ENCODE measurements at places on chromosomes 12 and 14.

DNA sequence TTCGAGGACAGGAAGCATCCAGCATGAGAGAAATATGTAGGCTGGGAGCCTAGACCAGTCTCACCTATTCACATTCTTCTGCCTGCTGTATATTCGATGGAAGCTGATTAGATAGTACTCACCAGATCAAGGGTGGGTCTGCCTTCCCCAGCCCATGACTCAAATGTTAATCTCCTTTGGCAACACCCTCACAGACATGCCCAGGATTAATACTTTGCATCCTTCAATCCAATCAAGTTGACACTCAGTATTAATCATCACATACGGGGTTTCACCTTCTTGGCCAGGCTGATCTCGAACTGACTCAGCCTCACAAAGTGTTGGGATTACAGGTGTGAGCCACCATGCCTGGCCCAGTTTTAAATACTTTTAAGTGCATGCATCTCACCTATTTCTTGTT is 30.5 kb upstream of the SLC10A1 start:
- DNase-seq, result no peak

GRCh38 chr12:104533134-104533533 is 76.4 kb downstream of the CHST11 start:
- no peak for DNase-seq

DNA sequence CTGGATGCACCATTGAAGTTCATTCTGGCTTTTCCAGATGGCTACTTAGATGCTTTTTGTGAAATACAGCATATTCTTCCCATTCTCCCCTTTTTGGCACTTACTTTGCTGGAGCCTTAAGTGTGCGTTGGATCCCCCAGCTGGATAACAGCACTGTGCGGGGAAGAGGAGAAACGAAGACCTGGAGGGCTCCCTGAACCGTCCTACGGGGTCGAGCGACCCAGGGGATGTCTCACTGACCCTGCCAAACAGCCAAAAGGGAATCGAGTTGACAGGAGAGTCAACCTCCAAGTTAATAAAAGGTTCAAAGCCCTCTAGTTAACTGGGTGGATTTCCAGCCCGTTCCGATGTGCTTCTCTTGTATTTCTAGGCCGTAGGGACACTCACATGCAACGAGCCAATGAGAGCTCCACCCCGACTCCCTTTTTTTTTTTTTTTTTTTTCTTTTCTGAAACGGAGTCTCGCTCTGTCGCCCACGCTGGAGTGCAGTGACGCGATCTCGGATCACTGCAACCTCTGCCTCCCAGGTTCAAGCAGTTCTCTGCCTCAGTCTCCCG is 1.0 kb upstream of the CAMKK2 start:
- no peak for DNase-seq

DNA sequence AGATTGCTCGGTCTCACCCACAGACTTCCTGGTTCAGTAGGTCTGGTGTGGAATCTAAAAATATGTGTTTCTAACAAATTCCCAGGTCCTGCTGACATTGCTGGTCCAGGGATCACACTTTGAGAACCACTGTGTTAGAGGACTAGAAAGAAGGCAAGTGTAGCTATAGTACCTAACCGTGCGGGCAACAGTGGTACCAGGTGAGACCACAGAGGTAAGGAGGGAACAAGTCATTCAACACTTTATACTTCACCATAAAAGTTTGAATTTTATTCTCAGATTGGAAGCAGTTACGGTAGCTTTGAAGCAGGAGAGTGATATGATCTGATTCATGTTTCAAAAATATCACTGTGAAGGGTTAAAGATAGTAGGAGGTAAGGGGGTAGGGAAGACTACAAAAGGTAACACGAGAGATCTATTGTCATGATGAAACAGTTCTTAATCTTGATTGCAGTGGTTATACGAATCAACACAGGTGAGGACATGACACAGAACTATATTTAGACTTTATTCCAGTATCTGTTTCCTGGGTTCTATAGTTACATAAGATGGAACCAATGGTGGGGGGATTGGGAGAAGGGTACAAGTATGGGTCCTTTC is 73.5 kb downstream of the CDK17 start:
- no peak for DNase-seq

GRCh38 chr14:92880851-92881250 is 42.1 kb upstream of the CHGA start:
- no peak for DNase-seq
